T-helper 9 cell (primary cell): ENCODE measurements at places on chromosomes 3 and 15.
A peak's percentile ranks its signal among the peaks of the same experiment; 100 is the strongest.

DNA sequence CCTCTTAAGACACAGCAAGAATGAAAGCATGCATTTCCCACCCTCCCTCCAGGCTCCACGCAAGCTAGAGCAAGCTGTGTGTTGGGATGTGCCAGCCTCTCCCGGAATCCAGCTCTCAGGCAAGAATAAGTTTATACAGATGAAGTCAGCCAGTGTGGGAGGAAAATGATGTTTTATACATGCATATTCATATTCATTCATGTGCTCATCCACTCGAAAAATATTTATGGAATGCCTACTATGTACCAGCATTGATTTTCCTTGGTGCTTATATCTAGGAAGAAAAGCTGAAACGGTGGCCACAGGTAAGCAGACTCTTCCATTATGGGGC is 62.7 kb downstream of the KLHL6 start:
- no peak for DNase-seq

DNA sequence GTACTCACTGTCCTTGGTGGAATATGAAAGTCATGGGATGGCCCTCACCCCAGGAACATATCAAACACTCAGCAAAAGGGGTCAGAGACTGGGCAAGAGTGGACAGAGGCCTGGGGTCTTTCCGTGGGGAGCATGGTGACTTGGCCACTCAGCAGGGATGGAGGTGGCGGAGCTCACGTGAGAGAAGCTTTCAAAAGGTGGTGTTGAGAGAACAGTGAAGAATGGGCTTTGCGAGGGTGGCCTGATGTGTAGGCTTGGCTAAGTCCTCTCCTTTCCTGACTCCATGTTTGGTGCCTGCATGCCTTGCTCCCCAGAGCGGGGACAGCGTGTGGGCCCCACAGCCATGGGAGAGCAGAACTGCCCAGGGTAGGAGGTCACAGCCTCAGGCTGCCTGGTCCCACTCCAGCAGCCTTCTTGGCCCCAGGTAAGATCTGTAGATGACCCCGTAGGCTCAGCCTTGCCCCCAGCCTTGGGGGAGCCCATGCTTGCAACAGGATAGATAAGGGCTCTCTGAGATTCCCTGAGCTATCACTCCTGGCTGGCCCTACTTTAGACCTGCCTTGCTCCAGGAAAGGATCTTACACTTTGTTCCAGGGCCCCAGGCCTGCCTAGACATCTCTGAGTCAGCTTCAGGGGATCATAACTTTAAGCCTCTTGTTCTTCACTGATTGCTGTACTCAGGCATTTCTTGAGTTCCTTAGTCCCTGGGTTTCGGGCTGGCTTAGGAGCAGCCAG is 17.0 kb downstream of the RPLP1 start:
- no peak for DNase-seq

DNA sequence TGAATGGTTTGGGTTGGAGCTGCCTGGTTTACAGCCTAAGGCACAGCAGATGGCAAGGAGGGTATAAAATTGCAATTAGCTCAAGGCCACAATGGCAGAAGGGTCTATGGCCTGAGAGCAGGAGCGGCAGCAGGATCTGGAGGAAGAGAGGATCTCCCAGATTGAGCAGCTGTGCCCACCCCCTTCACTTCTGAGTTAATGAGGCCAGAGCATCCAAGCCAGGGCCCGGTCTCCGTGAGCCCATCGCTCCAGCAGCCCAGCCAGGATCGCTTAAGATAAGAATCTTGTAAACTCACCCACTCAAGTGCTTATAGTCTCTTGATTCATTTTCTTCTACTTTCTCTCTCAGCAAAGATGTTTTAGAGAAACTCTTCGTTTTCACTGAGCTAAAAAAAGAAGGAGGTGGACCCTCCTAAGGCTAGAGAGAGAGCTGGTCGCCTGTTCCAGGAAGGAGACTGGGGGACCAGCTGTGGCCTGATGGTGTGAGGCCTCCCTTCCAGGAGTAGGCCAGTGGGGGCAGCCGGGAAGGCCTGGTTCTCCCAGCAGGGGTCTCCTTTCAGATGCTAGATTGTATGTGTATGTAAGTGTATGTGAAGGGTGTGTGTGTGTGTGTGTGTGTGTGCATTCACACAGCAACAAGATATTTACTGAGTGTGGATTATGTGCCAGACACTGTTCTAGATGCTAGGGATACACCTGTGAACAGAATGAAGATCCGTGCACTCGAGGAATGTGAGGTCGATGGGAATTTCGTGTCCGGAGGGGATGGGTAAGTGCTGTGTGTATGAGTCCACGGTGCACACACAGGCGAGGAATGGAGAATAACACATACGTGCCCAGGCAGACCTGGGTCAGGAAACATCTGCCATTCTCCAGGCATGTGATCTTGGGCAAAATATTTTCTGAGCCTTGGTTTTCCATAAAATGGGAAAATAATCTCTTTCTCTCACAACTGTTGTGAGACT is 18.6 kb downstream of the MAGEF1 start:
- no peak for DNase-seq

DNA sequence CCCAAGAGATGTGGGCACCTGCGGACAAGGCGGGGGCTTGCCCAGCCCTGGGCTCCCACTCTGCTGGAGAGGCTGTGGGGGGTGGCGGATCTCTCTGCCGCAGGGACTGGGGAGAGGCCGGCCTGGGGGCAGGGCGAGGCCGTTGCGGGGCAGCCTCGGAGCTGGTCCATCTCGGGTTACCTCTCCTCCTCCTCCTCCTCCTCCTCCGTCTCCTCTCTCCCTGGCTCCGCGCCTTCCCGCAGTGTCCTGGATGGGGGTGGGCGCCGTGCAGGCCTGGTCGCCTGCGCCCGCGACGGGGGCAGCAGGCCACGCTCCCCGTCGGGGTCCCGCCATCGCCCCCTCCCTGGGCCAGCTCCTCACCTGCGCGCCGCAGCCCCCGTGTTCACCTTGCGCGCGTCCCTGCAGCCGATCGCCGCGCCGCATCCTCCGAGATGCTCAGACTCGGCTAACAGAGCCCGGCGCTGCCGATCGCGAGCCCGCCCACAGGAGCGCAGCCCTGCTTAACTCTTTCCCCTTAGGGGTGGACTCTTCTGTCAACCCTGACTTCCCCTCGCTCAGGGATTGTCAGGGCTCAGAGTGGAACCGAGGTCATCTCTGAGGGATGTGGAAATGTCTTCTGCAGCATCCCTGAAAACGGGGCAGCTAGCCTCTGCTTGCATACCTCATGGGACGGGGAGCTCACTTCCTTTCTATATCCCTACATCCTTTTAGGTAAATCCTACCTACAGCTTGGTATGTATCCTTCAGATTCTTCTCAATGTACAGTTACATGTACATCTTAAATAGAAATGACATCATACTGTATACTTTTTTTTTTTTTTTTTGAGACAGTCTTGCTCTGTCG is at the start of gene PRRT3:
PRRT3 (minus strand) TSS at position 447 of the 844 bp plus-strand sequence. CDS start 2,293 bp downstream, outside the sequence.
- DNase-seq: peak; percentile 41

- no peak for DNase-seq
These were observed 220.0 kb upstream of the MLF1 start for GRCh38 chr3:158350971-158351370.

- DNase-seq: no peak
These were observed 105.5 kb upstream of the PROK2 start for GRCh38 chr3:71890356-71890931.

- DNase-seq: peak; percentile 44
These were observed 1.3 kb downstream of the CAMK2N2 start for GRCh38 chr3:184259878-184260723.

DNA sequence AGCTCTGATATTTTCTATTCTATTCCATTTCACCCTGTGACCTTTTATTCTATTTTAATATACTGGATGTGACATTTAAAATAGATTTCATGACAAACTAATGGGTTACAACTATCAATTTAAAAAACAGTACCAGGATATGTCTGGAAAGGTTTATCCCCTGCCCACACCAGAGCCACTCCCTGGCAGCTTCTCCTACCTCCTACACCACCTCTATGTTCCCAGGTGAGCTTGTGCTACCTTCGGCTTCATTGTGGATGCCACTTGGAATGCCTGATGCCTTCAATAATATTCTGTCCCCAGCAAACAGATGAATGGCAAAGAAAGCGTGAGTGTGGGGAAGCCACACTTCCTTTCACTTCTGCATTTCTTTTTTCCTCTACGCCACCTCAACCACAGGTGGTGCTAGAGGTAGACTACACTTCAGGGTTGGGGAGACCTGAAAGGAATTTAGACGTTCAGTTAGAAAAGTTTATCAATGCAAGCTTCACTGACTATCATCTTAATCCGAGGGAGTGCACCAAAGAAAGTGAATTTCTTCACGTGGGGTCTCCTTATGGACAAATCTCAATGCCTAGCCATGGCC is 213.0 kb downstream of the SSR3 start:
- DNase-seq: no peak

DNA sequence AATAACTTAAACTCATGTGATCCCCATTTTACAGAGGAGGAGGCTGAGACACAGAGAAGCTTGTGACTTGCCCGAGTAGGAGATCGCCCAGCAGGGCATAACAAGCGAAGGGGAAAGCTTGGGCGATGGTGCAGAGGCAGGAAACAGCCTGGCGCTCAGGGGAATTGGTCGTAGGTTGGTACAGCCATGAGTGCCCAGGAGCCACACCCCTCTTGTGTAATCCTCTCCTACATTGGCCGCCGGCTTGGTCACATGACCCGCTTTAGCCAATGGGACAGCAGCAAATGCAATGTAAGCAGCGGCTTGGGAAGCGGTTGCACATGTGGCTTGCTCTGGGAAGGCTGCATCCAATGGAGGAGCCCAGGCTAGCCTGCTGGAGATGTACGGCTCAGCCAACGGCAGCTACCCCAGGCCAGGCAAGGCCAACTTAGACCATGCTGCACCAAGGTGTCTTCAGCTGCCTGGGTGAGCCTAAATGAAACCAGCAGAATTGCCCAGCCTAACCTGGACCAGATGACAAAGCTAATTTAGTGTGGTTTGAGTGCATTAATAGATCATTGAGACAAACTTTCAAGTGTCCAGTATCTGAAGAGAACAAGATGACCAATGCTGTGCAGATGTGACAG is 50.3 kb upstream of the SLC6A6 start:
- DNase-seq: no peak

DNA sequence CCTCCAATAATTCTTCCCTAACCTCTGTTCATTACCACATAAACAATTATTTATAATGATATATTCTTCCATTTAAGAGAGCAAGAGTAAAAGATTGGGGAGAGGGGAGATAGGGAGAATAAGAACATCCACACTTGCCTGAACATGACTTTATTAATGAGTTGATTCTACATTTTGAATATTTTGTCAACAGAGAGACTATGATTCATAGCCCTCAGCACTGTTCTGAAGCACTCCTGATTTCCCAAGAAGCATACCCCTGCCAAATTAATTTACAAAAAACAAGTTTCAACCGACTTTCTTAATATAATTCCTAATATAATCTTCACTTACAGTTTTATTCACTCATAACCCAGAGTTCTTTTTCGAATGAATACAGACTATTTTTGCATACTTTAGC is 828.8 kb downstream of the ROBO2 start:
- no peak for DNase-seq

DNA sequence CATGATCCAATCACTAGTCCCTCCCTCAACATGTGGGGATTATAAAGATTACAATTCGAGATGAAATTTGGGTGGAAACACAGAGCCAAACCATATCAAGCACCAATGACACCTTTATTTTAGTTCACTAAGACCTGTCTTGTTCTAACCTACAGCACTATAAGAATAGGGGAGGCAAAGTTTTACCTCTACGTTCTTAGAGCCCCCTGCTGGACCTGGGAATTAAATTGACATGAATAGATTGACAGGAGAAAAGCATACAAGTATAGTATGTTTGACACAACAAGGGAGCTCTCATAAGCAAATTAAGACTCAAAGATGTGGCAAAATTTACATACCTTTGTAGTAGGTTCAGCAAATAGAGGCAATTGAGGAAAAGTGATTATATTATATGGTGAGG is 974.4 kb upstream of the ALCAM start:
- DNase-seq: no peak

- no peak for DNase-seq
These were observed 58.1 kb upstream of the FOXP1 start for GRCh38 chr3:71641674-71642073.

DNA sequence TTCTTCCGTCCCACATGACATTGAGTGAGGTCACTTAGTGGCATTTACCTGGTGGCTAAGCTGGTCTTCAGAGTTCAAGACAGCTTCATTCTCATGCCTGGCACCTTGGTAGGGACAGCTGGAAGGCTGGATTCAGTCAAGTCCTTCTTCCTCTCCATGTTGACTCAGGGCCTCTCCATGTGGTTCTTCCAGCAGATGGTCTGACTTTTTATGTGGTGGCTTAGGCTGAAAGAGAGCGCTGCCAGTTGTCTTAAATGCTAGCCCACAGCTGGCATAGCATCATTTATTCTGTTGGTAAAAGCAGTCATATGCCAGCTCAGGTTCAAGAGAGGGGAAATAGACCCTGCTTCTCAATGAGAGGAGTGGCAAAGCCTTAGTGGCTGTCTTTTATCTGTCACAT is 53.0 kb upstream of the CTDSPL start:
- DNase-seq: no peak

DNA sequence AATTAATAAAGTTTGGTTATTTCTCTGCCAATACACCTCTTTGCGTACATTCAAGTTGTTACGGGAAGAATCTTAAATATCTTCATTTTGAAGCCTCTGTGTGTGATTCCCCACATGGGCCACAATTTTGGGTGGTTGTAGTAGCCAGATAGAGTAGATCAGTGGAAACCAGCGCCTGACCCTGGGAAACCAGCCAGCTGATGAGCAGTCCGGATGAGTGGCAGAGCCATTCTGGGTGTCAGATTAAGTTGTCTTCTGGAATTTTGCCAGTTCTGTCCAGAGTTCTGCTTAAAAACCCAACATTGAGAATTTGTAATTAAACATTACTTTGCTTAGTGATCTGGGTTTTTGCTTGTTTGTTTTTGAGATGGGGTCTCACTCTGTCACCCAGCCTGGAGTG is 49.7 kb downstream of the MRPS25 start:
- DNase-seq: no peak

GRCh38 chr3:34001022-34001421 is 202.6 kb downstream of the PDCD6IP start:
- DNase-seq: no peak

DNA sequence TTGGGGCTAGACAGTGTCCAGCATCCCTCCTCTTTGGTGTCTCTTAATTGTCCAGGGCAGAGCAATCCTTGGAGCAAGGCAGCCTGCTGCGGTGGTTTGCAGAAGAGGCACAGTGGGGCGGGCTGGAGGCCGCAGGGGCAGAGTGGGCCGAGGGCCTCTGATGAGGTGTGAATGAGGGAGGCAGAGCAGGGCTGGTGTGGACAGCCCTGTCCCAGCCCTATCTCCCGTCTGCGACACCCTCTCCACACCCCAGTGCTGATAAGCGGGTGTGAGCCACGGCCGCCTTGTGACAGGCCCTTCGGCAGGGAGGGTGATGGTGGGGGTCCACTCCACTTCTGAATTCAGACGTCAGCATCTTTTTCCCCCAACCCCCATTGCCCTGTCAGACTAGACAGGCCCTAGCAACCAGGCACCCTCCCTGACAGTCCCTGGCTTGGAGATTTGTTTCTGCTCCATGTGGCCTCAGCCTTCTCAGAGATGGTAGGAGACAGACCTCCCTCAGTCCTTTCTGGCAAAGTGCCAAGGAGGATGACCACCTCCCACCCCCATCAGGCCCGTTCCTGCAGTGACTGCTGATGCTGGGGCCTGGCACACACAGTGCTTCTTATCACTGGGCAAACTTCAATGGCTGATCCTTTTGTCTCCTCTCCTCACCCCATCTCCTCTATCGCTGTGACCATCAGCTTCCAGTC is 37.3 kb downstream of the EXOG start:
- no peak for DNase-seq

- DNase-seq: no peak
These were observed 43.9 kb upstream of the SMAD3 start for GRCh38 chr15:67021455-67021854.
